ENCODE measurements at places on chromosomes 7 and 10.

GRCh38 chr10:775245-776075, 86.0 kb upstream of the DIP2C start:
- DNase-seq: no peak

DNA sequence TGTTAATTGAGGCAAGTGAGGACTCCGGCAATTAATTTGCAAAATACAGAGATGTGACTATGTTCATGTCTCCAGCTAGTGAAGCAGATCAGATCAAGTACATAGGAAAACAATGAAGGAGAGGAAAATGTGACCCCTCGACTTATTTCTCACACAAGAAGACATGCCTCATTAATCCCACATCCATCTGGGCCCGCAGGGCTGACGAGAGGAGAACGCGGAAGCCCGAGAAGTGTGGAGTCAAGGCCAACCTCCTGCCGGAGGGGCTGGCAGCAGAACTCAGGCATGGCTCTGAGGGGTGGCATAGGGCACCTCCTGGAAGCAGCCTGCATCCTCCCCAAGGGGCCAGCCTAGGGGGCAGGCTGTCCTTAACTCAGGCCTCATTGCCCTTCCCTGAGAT, 54.4 kb downstream of the ZNF503 start:
- DNase-seq: no peak

DNA sequence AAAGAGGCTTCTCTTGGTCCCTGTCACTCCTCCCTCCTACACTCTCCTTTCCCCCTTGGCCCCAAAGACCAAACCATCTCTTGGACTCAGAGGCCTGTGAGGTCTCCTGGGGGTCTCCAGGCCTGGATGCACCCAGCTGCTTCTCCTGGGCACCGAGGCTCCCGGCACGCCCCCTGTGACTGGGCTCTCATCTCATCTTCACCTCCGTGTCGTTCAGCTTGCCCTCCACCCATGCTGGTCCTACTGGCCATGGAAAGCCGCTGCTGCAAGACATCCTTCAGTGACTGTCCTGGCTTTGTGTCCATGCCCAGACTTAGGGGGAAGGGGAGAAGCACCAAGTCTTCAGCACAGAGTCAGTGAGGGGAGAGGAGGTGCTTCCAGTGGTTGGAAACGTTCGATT, 141.4 kb upstream of the RET start:
- no peak for DNase-seq

DNA sequence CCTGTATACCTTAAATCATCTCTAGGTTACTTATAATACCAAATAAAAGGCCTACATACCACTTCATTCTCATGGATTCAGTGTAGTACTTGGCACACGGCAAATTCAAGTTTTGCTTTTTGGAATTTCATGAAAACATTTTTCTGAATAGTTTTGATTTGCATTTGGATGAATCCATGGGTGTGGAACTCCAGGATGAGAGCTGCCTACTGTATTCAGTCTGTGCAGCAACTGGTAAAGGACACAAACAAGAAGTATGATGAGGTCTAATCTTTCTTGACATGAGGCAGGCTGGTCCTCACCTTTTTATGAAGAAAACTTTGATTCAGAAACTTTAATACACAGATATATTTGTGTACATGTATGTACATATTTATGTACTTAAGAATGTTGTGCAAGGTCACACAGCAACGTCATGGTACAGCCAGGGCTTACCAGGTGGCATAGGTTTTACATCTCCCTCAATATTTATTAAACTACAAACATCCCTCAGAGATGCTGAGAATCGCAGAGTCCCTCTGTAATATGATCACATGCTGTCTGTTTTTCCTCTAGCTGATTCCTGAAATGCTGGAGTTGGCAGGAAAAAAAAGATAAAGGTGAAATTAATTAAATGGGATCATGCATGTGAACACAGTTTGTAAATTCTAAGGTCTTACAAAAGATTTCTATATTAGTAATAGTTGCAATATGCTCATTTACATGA, 239.6 kb downstream of the PRKG1 start:
- no peak for DNase-seq

DNA sequence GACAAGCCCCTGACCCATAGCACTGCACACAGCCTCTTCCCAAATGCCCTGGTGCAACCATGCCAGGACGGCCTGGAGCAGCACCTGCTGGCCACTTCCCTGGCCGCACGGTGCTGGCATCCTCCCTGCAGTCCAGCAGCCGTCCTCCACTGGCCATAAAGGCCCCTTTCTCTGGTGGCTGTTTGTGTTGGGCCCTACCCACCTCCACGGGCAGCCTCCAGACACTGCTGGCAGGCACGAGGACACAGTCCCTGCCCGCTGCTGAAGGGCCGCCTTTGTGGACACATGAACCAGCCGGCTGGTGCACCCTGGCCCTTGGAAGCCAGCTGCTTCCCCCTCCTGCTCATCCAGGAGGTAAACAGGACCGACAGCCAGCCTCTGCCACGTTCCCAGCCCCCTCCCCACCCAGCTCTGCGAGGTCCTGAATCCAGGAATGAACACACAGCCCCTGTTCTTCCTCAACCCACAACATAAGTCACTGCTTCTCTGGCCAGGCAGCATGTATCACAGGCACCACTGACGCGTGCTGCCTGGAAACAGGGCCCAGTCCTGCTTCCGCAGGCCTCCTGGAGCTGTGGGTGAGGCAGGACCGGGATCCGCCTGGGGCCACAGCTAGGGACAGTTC, 43.8 kb downstream of the SPOCK2 start:
- peak; percentile 85 for DNase-seq

DNA sequence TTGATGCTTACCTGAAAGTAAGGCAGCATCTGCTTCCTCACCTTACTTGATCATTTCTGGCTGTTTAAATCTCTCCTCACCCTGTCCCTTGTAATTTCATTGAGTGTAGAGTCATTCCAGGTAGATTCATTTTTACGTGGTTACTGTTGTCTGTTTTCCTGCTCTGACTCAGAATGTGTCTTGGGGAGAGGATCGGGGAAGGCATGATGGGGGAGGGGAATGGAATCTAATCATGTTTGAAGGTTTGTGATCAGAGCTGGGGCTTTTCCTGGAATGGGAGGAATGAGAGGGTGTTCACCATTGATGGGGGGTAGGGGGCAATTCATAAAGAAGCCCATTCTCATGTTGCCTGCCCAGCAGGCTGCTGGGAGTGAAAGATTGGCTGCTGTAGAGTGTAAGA, 18.7 kb downstream of the SEC24C start:
- DNase-seq: no peak

DNA sequence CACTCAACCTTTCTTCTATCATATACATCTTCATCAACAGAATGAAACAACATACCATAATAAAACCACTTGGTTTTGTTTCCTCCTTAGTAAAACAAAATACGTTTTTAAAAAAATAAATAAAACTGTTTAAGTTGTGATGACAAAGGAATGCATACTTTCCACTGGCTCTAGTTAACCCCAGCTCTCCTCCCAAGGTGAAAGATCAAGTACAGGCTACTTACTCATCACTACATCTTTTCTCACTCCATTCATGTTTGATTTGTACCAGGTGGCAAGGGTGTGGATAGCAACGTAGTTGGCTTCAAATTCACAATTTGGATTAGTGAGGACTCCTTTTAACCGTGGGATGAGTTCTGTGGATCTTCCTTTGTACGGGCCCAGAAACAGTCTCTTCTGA, 14.7 kb downstream of the OGA start:
- no peak for DNase-seq

- DNase-seq: no peak
These were observed 110.4 kb downstream of the MICALL2 start for GRCh38 chr7:1348823-1349335.

- no peak for DNase-seq
These were observed 225.5 kb downstream of the SFMBT2 start for GRCh38 chr10:7185367-7185690.

DNA sequence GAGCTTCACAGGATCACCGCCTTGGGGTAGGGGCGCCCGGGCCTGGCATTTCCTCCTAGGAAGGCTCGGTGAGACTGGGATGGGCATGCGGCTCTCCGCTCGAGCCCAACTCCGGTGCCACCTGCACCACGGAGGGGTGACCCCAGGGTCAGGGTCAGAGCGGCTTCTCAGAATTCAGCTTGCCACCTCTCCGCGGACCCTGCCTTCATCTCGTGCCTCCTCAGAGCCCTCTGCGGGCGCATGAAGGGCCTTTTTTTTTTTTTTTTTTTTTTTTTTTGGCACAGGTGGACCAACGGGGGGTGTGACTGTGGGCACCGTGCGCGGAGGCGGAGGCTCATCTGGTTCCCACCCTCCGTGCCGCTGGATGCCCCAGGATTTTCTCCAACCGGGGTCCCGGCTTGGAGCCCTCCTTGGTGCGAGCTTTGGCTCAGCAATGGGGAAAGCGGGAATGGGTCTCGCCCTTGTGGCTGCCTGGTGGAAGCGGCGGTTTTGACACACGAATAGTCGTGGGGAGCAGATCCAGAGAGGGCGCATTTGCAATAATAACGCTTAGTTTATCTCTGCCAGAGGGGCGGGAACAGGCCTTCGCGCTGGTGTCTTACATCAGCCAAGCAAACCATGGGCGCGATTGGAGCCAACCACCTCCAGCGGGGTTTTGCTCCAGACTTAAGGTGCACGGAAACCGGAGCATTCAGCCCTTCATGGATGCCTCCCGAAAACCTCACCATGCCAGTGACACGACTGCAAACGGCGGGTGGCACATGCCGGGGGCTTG, 5.0 kb upstream of the TNRC18 start:
- peak; percentile 63 for DNase-seq

DNA sequence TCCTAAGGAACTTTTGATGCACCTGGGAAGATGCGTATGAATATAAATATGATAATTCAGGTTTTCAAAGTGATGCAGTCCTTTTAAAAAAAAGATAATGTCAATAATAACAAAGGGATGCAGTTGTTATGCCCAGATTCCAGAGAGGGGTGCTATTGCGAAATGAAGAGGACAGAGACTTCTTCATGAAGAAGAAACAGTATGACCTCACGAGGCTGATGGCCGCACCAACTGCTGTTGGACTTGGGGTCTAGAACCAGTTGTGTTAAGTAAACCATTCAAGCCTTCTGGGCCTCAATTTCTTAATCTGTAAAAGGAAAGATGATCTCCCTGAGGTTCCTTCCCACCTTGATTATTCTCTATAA, 55.1 kb downstream of the LYZL2 start:
- no peak for DNase-seq

DNA sequence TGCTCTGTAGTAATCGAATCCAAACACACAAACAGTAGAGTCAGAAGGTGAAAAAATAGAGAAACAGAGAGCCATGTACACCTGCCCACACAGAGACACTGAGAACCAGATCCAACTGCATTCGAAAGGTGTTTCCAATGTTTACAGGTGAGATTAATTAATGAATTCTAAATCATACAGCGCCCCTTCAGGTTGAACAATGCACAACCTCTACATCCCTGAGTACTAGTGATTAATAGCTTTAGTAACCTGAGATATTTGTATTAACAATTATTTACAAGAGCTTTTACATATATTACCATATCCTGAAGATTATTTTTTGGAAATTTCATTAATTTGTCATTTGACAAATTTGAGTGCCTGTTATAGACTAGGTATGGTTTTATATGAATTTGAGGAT, 7.6 kb upstream of the MRC1 start:
- DNase-seq: no peak

GRCh38 chr10:17021656-17022465, 107.8 kb downstream of the CUBN start:
- no peak for DNase-seq

GRCh38 chr10:59432207-59432900, 70.0 kb upstream of the FAM13C start:
- no peak for DNase-seq

- DNase-seq: no peak
These were observed 32.5 kb upstream of the EPC1 start for GRCh38 chr10:32379318-32379949.

GRCh38 chr7:135197906-135198655, 13.2 kb downstream of the WDR91 start:
- no peak for DNase-seq

DNA sequence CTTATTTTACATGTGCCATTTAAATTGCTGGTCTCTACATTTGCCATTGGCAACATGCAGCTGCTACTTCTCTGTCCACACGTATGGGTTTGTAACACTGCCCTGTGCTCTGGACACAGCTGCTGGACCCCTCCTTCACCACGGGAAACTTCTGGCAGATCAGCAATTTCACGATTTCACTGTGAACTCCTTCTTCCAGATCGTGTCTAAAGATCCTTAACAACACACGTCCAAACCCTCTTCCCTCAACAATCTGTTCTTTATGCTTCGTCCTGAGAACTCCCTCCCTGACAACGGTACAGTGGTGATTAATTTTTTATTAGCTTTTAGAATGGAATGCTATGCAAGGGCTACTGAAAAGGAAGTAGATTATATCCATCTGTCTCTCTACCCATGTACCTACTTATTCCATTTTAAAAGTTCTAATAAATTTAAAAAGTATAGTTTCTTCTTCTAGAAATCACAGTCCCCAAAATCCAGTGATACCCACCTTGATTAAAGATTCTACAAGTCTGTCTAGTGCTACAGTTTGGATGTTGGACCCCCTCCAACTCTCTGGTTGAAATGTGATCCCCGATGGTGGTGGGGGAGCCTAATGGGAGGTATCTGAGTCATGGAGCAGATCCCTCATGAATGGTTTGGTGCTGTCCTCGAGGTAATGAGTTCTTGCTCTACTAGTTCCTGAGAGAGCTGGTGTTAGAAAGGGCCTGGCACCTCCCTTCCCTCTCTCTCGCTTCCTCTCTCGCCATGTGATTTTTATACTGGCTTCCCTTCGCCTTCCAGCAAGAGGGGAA, 81.0 kb downstream of the KIAA1549 start:
- DNase-seq: no peak

- no peak for DNase-seq
These were observed 62.6 kb downstream of the ADK start for GRCh38 chr10:74213571-74214162.

DNA sequence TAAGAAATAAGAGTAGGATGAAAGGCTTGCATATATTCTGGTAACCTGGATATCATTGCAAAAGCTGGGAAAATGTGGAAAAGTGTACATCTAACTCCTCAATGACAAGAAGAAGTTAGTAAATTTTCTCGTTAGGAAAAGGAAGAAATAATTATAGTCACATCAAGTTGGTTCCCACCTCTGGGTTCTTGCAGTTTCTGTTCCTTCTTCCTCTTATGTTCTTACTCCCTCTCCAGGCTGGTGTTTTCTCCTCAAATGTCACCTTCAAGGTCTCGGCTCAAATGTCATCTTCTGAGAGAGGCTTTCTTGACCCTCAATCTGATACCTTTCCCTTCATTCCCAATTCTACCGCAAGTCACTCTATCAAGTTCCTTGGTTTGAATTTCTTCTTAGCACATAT, 64.4 kb downstream of the ENTPD1 start:
- DNase-seq: no peak

GRCh38 chr7:152338561-152338960, 97.2 kb downstream of the KMT2C start:
- no peak for DNase-seq
